ENCODE measurements at places on chromosomes 6 and 20.

GRCh38 chr6:75532521-75532920 lies 38.9 kb upstream of the FILIP1 start:
- peak; percentile 32 for DNase-seq

- DNase-seq = no peak
Measured at GRCh38 chr6:168585441-168585840, 144.5 kb downstream of the SMOC2 start.

- DNase-seq = no peak
Measured at GRCh38 chr6:9408402-9409117, 973.2 kb upstream of the SLC35B3 start.

DNA sequence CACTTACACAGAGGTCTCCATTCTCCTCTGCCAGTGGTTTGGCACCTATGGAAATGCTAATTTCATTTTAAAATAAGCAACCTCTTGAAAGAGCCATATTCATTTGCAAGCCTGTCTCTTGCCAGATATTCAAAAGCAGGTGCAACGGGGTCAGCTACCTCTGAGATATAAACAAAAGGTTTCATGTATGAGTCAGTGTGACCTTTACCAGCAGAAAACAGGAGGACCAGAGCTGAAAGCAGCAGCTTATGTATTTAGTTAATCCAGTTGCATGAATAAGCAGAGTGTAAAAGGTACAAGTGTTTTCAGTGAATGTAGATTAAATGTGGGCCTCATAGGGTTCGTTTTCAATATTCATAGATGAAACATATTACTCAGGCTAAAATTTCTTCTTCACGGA lies 56.0 kb downstream of the TENT5A start:
- no peak for DNase-seq

- no peak for DNase-seq
Measured at GRCh38 chr20:51174536-51174935, 151.6 kb upstream of the KCNG1 start.

- DNase-seq = no peak
Measured at GRCh38 chr6:106509420-106510089, 119.7 kb downstream of the RTN4IP1 start.

GRCh38 chr20:11270566-11270965 lies 596.8 kb upstream of the JAG1 start:
- DNase-seq = no peak

GRCh38 chr6:34953061-34954025 lies 64.3 kb downstream of the ANKS1A start:
- peak; percentile 49 for DNase-seq

- no peak for DNase-seq
Measured at GRCh38 chr6:79127660-79128059, 49.6 kb upstream of the PHIP start.

DNA sequence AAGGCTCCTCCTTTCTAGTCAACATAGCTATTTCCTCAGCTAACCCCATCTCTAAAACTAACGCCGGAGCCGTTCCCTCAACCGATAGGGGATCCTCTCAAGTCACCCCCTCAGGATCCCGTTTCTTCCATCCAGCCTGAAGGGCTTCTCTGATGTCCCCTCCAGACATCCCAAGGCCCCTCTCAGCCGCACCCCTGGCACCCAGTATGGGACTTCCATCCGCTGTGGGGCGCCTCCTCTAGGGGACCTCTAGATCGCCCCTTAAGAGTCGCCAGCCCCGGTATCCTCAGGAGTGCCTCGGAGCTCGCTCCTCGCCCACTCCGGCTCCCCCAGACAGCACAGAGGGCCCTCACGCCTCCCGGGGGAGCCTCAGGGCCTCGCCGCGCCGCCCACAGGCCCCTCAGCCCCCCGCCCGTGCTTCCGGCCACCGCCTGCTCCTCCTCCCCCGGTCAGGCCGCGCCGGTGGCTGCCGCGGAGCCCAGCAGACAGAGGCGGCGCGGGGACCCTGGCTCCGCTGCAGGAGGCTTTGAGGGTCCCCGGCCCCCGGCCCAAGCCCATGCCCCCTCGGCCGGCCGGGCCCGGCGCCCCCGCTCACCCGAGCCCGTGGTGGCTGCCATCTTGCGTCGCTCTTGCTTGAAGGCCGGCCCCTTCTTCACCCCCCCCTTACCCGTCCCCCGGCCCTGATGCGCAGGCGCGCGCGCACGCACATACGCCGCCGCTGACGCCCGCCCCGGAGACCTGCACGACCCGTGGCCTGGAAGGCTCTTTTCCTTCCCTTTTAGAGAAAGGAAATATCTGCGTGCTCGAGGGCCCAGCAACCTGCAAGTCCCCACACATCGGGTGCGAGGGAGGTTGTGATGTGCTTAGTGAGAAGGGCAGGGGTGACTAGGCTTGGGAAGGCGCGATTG lies at the start of gene UBE2V1:
TSS of gene UBE2V1 (minus strand) at position 639 of the 908 bp plus-strand sequence. CDS start at position 617, 22 bp downstream.
- peak; percentile 99 for DNase-seq

DNA sequence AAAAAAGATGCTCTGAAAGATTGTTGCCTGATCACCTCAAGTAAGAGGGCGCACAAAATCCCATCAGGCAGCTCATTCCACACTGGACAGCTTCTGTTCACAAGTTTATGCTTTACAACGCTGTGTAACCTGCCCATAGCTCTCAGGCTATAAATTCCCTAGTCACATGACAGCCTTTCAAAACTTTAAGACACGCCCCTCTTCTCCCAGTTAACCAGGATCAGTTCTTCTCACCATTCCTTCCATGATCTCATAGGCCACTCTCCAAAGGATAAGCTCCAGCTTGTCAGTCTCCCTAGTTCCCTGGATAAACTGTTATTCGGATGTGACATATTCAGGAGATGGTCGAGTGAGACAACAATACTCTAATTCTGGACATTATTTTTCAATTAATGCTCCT lies 15.0 kb downstream of the ADNP start:
- DNase-seq = peak; percentile 14

- peak; percentile 67 for DNase-seq
Measured at GRCh38 chr20:13865791-13866351, 81.0 kb downstream of the NDUFAF5 start.

DNA sequence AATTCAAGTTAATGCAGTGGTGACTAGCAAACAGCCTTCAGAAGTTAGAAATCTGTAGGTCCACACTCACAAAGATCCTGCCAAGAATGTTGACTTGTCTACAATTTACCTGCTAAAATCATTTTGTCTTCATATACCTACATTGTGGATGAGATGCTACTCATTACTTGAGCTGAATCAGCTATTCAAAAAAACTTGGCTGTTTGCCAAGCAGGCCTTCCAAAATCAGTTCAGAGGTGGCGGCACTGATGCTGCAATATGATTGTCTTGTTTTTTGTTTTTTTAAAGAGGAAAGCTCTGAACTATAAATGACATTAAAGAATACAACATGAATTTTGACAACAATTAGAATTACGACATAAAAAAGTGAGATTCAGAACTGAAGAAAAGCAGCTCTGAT lies 354.7 kb upstream of the KHDRBS2 start:
- no peak for DNase-seq

DNA sequence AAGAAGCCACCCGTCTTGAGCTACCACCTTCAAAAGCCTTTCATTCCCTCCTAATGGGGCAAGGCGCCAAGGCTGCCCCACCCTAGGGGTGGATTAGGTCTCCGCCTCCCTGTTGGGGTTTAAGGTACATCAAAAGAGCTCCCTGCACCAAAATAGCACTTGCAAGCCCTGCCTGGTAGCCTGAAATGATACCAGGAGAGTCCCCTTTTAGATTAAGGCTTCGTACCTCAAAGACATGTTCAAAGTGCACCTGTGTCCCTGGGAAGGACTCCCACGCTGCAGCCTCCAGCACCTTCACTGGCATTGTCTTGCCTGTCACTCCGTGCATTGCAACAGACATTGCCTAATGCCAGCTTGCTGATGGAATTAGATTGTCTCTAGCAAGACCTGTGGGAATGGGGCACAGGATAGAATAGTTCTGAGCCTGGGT lies 15.7 kb upstream of the CDKN1A start:
- DNase-seq = no peak

GRCh38 chr20:1281279-1282057 lies 15.4 kb downstream of the SNPH start:
- DNase-seq = no peak

- DNase-seq = no peak
Measured at GRCh38 chr6:113779656-113780055, 77.5 kb upstream of the MARCKS start.

DNA sequence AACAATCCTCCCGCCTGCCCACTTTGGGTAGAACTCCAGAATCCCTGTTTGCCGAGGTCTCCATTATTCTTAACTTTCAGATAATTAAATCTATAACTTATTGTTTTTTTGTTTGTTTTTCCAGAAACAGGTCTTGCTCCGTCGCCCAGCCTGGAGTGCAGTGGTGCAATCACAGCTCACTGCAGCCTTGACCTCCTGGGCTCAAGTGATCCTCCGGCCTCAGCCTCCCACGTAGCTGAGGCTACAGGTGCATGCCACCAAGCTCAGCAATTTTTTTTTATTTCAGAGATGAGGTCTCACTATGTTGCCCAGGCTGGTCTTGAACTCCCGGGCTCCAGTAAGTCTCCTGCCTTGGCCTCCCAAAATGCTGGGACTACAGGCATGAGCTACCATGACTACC lies 28.8 kb downstream of the ZMYND8 start:
- no peak for DNase-seq

- no peak for DNase-seq
Measured at GRCh38 chr6:124205921-124206320, 402.3 kb downstream of the NKAIN2 start.

DNA sequence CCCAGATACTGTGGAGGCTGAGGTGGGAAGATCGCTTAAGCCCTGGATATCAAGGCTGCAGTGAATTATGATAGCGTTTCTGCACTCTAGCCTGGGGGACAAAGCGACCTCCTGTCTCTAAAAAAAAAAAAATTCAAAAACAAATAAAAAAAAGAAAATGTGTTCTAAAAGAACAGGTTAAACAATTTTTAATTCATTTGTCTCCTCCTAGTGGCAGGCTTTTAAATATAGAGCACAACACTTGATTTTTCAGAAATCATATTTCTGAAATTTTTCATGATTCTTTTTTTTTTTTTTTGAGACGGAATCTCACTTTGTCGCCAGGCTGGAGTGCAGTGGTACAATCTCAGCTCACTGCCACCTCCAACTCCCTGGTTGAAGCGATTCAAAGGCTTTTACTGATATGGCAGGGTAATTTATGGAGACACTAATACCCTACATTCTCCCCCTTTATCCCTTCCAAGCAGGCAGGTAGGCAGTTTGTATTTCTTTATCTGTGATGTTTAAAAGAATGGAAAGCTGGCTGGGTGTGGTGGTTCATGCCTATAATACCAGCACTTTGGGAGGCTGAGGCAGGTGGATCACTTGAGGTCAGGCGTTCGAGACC lies 8.7 kb upstream of the GTF3C6 start:
- peak; percentile 16 for DNase-seq

DNA sequence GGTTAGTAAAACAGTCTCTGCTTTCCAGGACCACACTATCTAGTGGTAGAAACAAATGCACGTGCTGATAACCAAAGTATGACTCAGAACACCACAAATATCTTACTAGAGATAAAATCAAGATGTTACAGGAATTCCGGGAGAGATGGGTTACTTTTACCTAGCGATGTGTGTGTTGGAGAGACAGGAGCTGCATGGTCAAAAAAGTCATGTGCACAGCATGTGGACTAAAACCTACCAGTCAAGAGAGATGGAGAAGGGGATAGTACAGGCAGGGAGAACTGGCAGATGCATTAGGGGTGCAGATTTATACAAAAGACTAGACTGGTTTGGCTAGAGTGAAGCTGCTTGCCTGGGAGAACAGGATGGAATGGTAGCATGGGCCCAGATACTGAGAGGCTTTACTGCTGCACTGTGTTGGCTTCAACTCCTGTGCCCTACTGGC lies 75.3 kb upstream of the MRAP2 start:
- no peak for DNase-seq

GRCh38 chr6:73566954-73567591 lies 46.2 kb upstream of the EEF1A1 start:
- DNase-seq = peak; percentile 88

GRCh38 chr6:160005211-160005610 lies 36.3 kb downstream of the IGF2R start:
- DNase-seq = no peak

- DNase-seq = no peak
Measured at GRCh38 chr6:15715851-15716250, 53.0 kb upstream of the DTNBP1 start.

DNA sequence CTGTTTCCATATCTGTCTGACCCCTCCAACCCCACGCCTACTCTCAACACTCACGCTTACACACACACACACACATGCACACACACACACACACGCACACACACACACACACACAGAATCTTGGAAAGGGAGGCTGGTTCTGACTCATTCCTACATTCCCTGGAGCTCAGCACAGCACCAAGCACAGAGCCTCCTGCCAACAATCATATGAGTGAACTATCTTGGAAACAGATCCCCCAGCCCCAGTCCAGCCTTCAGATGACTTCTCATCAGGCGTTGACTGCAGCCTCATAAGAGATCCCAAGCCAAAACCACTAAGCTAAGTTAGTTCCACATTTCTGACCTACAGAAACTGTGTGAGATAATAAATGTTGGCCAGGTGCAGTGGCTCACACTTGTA lies 14.1 kb upstream of the HCK start:
- DNase-seq = no peak

DNA sequence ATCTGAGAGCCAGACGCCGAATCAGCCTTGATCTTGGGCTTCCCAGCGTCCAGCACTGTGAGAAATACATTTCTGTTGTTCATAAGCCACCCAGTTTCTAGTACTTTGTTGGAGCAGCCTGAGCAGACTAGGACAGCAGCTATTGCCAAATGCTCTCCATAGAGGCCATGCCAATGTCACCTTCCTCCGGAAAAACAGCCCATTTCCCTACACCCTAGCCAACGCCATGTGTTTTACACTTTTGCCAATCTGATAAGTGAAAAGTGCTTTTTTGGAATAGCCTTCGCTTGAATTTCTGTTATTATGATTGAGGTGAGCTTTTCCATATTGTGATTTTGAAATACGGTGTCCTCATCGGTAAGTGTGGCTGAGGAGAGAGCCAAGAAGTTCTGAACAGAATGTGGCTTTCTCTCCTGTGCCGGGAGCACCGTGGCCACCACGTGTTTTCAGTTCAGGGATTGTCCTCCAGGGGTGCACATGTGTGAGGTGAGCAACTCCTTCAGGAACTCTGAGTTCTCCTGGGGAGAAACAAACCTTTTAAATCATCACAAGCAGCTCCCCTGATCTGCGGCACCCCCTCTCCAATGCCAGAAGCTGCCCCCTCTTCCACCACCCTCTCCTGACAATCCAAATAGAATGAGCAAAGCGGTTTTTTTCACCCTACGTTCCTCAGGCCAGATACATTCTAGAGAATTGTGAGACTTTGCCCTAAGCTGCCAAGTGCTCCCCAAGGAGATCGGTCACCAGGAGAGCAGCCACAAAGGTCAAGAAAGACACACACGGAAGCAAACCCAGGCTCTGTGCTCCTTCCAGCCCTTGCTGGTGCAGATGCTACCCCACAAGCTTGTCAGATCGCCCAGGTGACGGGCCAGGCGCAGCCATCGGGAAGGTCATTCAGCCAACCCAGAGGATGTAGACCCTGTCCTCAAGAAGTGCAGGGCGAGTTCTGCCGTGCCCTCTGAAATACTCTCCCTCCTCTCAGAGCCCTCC lies 36.0 kb downstream of the TAF8 start:
- no peak for DNase-seq

DNA sequence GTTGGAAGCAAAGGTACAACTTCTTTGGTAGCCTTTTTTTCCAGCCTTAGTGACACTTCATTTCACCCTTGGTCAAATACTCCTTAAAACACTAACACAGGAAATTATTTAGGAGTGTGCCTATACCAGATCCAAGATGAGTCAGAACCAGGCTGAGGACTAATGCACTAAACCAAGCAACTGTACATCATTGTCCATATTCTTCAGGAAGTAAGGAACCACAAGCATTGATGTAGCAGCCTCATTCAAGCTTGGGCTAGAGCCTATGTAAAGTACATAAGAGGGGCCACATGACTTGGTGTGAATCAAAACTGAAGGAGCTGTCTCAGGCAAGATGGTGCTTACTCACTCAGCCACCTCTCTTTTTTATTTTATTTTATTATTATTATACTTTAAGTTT lies 20.7 kb upstream of the ADGB start:
- DNase-seq = no peak
